ENCODE measurements at places on chromosomes 11 and 22.

GRCh38 chr11:128881221-128881620, 9.9 kb upstream of the KCNJ5 start:
- DNase-seq: no peak

DNA sequence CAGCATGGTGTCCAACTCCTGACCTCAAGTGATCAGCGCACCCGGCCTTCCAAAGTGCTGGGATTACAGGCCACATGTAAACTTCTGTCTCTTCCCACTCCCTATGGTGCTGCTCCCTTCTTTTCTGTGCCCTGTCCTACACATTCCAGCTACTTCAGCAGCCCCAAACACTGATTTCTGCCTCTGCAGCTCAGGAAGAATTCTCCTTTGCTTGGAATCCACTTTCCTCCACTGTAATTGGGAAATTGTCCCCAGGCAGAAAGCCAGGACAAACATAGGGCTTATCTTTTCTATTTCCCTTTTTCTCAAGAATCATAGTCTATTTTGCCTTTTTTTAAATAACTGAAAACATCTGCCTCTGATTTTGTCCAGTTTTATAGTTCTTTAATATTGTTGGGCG, 21.3 kb upstream of the DRG1 start:
- no peak for DNase-seq

- DNase-seq: no peak
Measured at GRCh38 chr11:126152586-126152985, 58.9 kb downstream of the RPUSD4 start.

DNA sequence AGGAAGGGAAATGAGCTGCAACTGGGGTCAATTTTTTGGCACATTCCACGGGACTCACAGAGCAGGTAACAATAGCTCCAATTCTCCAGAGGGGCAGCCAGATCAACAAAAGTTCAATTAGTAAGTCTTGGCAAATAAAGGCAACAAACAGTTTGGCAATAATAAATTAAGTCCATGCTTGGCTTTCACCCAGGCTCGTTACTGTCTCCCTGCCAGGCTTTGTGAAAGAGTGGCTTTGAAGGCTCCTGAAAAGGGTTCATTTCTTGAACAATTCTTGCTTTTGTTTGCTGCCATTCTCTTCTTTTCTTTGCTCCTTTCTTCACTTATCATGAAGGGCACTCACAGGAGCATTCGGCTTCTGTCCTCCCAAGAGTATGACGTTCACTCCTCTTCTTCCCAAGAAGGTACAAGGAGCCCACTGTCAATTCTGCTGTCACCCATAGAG, 123.3 kb downstream of the APIP start:
- no peak for DNase-seq

DNA sequence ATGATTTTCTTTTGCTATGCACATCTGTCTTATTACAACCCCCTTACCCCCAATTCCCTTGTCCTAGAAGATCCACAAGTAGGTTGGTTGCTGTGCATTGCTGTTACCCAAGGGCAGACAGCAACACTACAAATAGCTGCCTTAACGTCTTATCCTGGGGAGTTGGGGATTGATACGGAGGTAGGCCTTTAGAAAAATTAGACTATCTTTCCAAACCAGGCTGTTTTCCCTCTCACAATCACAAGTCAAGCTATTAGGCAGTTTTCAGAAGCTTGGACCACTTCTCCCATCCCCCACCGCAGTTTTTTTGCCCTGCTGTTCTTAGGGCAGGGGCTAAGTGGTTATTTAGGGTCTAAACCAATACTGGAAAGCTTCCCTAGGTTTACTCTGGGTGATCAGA, 2.8 kb upstream of the PHLDB1 start:
- DNase-seq: no peak

GRCh38 chr11:117431436-117431835, 103.8 kb downstream of the CEP164 start:
- DNase-seq: no peak

GRCh38 chr22:24156141-24156912, 25.0 kb upstream of the SUSD2 start:
- DNase-seq: no peak

DNA sequence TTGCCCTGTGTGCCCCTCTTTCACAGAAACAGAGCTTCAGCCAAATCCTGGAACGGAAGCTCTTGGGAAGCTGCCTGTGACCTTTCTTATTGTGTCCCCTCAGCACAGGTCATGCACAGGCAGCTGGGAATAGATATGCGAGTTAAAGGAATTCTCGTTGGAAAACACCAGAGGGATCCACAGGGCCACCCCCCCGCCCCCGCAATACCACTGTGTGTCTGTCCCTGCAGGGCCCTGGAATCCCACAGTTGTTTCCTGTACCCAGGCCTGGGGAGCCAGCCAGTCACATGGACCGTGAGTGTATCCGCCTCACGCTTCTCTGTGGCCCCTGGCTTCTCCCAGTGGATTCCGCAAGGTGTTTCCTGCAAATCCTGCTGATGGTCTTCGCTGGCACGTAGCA, 29.0 kb downstream of the TIMP3 start:
- no peak for DNase-seq

DNA sequence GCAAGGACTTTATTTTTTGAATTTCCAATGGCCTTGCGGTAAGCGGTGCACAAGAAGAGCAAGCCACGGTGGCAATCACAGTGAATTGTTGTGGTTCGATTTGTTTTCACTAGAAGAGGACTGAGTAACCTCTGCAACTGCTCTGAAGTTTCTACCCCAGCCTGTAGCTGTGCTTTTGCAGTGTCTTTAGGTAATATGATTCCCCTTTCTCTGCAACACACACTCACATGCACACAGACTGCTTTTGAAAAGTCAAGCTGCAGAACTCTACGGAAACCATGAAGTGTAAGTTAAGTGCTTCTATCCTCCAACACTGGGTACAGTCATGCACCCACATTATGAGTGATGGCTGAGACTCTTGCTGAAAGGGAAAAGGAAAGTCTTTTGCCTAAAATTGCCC, 38.4 kb downstream of the CD44 start:
- DNase-seq: no peak

DNA sequence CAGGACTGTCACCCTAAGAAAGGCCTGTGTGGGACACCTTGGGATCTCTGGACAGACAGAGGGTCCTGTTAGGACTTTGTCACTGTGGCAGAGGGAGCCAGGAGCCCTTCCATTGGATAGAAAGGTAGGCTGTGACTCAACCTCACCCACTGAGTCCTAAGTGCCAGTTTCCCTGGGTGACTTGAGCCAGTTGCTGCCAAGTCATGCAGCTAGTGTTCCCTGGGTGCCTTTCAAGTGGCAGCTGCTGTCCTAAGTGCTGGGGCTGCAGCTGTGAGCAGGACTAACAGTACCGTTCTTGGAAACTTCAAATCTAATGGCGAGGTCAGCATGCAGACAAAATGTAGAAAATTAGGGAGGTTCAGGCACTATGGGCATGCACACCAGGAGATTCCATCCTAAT, 393.7 kb downstream of the TMEM135 start:
- no peak for DNase-seq

- no peak for DNase-seq
Measured at GRCh38 chr11:13315517-13316432, 38.2 kb downstream of the BMAL1 start.

- DNase-seq: peak; percentile 83
Measured at GRCh38 chr11:62444236-62444833, 25.5 kb downstream of the SCGB1A1 start.

DNA sequence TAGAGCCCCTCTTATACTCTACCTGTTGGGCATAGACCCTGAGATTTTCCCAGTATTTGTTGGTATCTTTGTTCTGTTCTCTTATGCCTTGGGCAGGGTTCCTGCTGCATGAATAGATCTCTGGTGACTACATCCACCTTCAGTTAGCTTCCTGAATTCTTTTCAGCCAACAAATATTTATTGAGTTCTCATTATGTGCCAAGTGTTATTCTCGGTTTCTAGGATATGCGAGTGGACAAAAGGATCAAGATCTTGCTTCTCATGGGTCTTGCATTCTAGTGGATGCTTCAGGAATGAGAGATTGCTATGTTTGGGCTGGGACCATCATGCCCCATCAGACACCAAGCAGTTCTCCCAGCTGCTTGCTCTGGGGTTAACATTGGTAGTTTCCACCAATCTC, 340.0 kb downstream of the METTL15 start:
- no peak for DNase-seq

DNA sequence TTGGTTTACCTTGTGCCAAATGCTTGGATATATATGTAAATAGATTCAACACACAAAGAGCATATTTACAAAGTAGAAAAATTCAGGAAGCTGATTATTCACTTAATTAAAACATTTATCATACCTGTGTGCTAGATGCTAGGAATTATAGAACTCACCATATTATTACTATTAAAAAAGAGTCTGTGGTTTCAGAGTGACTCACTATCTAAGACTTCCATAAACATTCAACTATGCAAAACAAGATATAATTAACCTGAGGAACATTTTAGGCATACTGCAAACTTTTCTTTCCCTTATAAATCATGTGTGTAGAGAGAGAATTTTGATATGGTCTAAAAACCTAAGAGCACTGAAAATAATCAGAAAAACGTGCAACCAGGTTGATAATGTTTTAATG, 27.3 kb downstream of the CTSC start:
- DNase-seq: no peak

DNA sequence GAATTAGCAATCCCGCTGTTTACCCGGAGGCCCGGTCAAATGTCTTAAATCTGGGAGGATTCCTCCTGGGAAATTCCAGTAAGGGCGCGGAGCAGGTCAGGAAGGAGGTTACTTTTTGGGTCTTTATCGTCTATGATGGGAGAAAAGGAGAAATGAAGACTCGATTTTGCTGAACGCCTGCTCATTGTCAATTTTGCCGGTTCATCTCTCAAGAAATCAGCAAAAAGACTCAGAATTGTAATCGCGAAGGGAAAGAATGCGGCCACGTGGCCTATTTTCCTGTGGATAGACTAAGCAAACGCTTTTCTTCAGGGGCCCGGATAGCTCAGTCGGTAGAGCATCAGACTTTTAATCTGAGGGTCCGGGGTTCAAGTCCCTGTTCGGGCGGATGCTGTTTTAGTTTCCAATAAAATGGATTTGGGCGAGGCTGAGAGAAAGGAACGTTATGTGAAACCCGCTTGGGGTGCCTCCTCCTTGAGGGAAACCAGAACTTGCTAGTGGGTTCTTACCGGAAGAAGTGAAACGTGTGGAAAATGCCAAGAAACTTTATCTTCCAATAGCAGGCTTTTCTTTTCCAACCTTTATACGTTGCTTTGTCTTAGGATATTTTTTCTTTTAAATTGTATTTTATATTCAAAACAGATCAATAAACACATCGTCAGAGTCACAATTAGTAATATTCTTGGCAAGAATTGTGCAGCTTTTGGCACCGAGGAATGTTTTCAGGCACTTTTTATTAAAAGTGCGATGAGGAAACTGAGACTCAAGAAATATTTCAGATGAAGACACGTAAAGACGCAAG, 45.0 kb downstream of the OR4D9 start:
- DNase-seq: no peak

- no peak for DNase-seq
Measured at GRCh38 chr11:14373941-14374646, 15.1 kb upstream of the RRAS2 start.

DNA sequence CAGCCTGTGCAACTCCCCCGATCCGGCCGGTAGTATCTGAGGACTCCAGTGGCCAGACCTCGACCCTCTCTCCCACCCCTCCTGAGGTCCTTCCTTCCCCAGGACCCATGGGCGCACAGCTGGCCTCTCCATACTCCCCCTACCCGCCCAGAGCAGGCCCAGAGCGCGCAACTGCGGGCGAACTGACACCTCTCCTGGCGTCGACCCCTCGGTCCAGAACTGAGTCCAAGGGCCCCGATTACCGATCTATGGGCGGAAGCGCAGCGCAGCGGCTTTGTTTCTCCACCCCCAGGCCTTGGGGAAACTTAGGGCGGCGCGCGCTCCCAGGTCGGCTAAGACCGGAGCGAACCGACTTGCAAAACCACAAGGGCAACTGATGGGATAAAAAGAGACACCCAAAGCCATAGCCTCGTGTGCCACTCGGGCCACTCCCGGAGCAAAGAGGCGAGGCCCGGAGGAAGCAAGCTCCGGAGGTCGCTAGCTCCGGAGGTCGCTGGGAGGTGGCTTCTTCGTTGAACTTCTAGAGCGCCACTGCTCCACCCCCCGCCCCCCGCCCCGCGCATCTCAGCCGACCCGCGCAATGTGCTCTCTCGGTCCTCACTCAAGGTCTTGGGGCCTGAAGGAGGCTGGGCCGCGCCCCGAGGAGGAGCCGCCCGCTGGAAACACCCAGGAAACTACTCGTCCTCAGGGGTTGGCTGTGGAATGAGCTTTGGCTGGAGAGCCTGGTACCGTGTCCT, 9.8 kb upstream of the ALX4 start:
- DNase-seq: no peak

GRCh38 chr22:46971099-46971763, 208.8 kb downstream of the TBC1D22A start:
- DNase-seq: no peak

DNA sequence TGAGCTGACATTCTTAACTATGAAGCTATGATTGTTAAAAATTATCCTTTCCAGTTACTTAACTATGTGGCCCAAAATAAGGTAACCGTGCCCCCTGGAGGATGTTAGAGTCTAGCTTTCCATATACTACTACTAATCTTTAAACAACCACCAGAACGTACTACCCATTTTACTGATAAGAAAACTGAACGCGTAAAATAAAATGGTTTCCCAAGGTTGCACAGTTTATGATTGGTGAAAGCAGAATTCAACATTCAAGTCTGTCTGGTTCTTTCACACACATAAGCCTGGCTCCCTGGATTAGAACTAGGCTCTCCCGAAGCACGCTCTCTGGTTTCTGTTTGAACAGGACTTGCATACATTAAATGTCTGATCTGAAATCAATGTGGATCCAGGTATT, 437.8 kb upstream of the CCDC90B start:
- no peak for DNase-seq

- no peak for DNase-seq
Measured at GRCh38 chr11:104306862-104307474, 143.0 kb upstream of the PDGFD start.

DNA sequence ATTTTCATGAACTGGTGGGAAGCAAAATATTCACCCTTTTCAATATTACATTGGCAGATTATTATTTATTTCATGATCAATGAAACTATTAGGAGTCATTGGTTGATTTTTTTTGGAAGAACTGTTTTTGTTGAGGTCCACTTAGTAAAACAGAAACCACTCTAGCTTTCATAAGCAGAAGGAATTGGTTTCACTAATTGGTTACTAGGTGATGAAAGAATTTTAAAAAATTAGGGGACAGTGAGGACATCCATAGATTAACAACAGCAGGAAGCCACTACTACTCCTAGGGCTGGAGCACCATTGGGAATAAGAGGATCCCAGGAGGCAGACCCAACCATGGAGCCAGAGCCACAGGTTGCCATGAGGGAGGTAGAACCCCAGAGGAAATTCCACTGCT, 74.4 kb upstream of the KCNA4 start:
- no peak for DNase-seq

- DNase-seq: no peak
Measured at GRCh38 chr11:106187860-106188456, 110.5 kb downstream of the AASDHPPT start.

All from D721Med (cell line).